ENCODE measurements at places on chromosomes 6 and 20.

DNA sequence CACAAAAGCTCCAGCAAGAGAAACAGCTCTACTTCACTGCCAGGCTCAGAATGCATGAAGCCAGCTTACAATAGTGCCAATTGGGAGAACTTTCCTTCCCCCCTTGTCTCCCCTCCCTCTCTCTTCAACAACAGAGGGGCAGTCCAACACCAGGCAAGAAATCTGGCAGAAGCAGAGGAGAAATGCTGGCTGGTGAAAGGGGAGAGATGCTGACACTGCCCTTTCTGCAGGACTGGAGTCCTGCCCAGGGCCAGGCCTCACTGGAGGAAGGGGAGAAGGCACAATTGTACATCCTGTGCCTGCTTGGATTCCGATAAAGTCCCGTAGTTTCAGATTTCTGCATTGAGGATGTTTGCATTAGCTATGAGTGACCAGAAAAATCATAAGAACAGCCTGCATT lies 148.6 kb downstream of the LRRC1 start:
- DNase-seq: no peak

DNA sequence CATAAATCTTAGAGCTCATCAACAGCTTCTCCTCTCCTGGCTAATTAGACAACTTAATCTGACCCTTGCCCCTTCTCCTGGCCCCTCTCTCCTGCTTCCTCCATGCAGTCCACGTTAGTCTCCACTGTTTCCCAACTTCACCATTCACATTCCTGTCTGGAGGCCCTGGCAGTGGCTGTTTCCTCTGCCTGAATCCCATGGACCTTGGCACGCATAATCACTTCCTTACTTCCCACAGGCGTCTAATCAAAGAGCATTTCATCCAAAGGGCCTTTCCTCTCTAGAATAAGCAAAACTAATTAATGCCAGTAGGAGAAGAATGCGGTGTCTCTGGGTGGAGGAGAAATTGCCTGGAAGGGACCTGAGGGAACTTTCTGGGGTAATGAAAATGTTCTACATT lies 16.4 kb upstream of the XRN2 start:
- no peak for DNase-seq

- DNase-seq: no peak
Observed at GRCh38 chr6:43856005-43856765, 86.2 kb downstream of the VEGFA start.

DNA sequence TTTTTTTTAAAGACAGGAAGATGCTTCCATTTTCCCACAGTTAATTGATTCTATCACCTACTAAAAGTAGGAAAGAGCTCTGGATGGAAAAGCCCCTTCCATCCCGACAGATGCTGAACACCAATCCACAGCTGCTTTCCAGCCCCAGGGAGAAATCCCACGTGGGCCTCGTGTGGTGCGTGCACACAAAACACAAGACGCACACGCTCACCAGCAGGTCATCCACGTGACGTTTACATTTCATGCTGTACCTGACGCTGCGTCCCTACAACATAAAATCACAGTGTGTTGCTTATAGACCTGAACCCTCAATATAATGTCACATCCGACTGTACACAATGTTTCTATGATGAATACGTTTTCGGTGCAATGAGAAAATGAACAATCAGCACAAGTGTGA lies 50.2 kb upstream of the DACT2 start:
- no peak for DNase-seq

DNA sequence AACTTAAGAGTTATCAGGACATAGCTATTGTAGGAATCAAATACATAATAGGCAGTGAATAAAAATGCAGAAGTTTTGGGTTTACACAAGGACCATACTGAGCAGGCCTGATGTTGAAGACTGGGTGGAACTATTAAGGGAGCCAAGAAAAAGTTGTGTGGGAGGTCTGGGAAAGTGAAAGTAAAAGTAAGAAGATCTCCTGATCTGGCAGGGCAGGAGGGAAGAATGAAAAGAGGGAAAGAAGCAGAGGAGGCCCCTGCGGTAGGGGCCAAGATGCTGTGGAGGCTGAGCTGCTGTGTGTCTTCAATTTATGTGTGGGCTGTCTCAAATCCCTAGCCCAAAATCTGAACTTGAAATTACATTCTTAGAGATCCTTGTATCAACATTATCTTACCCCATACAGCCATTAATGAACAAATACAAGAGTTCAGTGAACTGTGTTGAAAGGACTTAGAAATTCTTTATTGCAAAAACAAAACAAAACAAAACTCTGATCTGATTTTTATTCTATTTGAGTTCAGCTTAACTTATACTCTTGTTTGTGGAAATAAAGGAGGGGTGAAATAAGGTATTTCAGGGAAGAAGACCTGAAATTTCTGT lies 1183.8 kb downstream of the HACE1 start:
- DNase-seq: no peak

- no peak for DNase-seq
Observed at GRCh38 chr6:19771753-19772336, 65.3 kb upstream of the ID4 start.

DNA sequence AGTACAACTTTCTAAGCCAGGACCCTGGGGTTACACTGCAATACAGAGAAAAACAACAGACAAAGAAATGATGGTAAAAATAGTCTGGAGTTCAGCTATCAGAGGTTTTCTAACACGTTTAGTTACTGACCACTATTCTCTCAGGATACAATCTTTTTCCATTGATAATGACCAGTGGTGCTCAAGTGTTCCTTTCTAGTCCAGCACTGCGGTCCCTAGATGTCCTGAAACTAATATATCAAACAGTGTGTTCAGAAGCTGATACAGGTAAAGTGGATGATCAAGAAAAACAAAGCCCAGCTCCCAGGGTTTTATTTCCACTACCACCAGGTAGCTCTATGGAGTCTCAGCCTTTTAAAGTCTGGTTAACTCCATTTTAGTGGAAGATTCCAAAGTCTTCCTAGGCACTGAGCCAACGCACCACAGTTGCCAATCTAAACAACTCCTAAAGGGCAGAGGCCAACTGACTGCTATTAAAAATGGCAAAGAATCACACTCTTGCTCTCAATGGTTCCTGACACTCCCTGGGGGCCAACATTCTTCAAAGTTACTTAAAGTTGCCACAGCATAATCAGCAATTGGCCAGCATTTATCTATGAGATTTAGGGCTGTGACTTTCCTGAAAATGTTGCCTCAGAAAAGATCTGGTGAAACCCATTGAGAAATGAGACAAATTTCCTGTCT lies 38.2 kb downstream of the DZANK1 start:
- no peak for DNase-seq

DNA sequence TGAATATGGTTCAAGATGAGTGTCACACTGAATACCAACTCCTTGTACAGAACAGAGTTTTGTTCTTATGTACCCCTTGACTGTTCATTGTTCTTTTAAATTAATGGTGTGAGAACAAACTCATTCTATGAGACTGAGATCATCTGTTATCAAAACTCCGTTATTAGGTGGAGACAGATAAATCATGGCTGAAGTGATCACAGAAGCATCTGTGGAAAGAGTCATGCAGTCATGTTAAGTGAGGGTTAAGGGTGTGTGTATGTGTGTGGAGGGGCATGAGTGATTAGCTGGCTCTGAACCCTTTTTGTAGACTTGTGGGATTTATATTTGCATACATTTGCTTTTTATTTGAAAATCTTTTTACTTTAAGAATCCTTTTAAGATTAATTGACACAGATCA lies 24.7 kb downstream of the ADGRG6 start:
- no peak for DNase-seq

- DNase-seq: no peak
Observed at GRCh38 chr6:24394780-24395437, 7.8 kb upstream of the MRS2 start.

DNA sequence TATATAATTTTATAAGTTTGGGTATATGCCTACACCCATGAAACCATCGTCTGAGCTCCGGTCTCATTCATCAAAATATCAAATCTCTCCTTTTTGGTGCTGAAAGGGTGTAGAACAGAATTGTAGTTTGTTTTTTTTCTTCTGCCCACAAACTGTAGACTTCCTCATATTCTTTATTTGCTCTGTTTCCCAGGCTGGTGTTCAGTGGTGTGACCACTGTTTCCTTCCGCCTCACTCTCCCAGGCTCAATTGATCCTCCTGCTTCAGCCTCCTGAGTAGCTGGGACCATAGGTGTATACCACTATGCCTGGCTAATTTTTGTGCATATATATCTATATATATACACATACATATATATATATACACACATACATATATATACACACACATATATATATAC lies 139.6 kb upstream of the HCRTR2 start:
- DNase-seq: no peak

DNA sequence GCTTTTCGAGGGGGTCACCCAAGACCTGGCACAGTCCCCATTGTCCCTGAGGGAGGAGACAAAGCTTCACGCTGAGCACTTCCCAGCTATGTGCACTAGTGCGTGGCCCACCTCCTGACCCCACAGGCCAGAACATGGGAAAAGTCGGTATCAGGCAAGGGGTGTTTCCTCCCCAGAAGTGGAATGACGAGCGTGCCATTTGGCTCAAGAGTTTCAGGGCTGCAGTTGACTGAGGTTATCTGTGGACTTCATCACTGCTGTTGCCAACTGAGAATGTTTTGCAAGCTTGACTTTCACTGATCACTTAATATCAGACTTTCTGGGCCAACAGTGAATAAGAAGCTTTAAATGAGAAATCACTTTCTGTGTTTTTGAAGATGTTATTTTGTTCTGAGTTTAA lies 137.0 kb upstream of the AFDN start:
- no peak for DNase-seq

- no peak for DNase-seq
Observed at GRCh38 chr6:19839788-19840187, 2.6 kb downstream of the ID4 start.

GRCh38 chr6:168885751-168886742 lies 367.6 kb downstream of the THBS2 start:
- no peak for DNase-seq

GRCh38 chr6:112743323-112743722 lies 396.2 kb downstream of the RFPL4B start:
- DNase-seq: no peak

GRCh38 chr6:23175391-23175790 lies 606.0 kb downstream of the HDGFL1 start:
- DNase-seq: no peak

DNA sequence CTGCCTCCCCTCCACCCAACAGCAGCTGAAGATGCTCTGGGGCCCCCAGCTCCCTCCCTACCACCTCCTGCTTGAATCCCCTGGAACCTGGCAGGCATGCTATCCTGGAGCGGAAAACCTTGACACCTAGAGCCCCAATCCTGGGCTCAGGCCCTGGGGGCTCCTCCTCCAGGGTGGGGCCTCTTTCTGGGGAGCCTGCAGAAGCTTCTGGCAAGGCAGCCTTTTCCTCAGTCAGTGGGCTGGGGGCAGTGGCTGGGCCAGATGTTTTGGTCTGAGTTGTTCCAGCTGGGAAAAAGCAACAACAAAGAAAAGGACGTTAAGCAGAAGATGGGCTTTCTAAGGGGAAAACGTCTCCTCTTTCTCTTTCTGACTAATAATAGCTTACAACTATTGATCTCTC lies 21.1 kb downstream of the KIAA1755 start:
- DNase-seq: no peak

DNA sequence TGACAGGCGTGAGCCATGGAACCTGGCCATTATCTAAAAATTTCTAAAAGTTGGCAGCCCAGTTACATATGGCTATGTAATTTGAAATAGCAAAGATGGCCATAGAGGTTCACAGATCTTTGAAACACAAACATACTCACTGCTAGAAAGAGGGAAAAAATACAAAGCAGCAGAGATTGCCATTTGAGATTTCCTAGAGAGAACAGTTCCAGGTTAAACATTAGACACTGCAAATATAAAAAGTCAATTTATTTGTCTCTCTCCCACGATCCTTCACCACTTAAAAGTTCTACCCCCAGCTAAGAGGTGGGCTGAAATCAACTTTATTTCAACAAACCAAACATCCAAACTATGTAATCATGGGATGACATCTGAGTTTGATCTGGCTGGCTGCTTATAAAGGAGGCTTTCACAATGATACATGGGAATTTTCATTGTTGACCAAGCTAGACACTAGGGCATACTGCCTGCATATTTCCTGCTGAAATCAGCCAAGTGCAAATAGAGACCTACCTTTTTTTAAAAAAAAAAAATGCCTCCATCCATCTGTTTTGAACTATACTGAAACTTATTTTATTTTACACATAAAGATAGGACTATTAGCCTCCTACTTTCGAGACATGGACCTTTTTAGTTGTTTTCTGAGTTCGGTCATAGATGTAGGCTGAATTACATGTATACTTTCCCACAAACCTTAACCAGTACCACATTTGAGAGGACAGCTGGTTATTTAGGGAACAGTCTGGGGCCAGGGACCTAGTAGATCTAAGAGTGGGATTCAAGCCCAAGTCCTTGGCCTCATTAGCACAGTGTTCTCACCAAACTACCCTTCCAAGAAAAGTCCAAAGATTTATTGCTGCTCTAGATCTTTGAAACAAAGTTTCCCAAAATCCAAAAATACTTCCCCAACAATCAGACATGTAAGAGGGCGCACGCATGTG lies 16.6 kb downstream of the DCDC2 start:
- DNase-seq: no peak

DNA sequence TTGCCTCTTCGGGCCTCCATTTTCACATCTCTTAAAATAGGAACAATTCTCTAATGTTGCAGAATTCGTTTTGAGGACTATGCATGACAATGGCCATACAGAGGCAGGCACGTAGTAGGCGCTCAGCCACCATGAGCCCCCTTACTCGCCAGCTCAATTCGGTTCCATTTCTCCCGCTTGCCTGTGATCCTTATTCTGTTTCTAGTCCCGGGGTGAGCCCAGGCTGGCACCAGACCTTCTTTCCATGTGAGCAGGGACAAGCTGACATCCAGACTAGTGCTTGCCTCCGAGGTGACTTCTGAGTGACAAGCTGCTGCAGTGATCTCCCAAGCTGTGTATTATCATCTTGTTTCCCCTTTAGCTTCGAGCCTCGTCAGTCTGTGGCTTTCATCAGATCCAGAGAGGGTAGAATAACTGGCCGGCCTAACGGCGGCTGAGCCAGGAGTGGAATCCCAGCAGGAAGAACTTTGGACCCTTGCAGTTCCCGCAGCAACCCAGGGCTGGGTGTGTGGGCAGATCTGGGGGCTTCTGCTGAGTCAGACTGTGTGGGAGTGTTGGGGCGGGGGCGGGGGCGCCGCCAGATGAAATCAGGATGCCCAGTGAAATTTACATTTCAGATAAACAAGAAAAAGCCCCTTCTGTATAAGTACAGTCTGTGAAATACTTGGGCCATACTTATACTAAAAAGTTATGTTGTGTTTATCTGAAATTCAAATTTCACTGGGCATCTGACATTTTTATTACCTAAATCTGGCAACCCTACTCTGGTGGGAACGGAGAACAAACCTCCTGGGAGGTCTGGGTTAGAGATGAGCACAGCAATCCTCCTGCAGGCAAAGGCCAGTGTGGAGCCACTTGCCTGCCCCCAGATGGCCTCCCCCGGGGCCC lies 10.9 kb downstream of the BANF2 start:
- DNase-seq: no peak

DNA sequence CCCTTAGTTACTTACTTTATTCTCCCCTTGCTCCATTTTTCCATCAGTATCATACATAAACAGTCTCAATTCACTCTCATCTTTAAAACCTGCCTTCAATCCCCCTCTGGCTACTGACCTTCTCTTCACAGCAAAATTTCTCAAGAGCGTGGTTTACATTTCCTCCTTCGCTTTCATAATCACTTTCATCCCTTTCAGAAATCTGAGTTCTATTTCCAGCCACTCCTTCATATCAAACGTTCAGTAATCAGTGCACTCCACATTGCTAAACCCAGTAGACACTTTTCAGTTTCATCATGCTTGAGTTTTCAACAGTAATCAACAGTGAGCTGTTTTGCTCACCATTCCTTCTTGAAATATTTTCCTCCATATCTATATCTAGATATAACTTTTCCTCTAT lies 176.7 kb upstream of the HSF2 start:
- DNase-seq: no peak
